LNCaP clone FGC (cell line): ENCODE measurements at places on chromosomes 16 and 17.

DNA sequence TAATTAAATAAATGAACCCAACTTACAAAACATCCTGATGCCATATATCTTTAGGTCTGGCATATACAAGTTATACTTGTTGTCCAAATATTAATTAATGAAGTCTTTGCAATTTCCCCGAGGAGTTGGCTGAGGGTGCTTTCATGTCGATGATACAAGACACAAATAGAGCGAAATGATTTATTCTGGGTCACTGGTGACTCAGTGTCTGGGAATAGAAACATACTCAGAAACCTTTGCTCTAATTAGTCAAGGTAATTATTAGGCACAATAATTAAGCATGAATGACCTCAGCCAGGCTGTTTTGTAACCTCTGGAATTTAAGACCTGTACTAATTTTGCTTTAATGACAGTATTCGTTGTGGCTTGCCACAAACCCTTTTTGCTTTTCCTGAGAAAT, 37.0 kb upstream of the HAPSTR1 start:
- no peak for DNase-seq

DNA sequence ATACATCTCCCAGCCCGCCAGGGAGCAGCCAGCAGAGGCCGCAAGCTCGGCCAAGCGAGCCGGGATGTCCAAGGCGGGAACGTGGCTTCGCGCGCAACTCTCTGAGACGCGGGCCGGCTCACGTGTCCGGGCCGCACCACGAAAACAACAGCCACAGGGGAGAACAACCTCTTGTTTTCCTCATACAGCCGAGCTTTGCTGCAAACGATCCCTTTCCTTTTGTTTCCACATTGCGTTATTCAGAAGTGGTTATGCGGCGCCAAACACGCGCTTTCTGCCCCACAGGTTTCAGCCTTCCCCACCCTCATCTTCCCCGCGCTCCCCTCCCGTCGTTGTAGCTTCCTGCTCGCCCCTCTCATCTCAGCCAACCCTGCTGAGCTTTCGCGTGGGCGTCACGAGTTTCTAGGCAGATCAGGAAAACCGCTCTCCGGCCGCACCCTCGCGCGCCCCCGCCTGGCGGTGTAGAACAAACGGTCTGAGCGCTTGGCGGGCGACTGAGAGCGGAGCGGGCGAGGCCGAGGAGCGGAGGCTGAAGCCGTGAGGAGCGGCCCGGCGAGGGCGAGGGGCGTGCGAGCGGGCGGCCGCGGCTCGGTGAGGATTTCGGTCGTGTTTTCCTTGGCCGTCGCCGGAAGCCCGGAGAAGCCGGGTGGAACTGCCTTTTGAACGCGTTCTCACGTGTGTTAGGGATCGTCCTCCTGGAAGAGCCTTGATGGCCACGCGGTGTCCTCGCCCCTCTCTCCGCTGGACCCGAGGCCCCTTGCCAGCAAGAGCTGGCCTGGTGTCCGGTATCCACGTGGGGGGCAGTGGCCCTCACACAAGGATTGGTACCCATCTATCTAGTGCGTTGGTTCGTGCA, 6.6 kb upstream of the SMARCD2 start:
- no peak for DNase-seq

DNA sequence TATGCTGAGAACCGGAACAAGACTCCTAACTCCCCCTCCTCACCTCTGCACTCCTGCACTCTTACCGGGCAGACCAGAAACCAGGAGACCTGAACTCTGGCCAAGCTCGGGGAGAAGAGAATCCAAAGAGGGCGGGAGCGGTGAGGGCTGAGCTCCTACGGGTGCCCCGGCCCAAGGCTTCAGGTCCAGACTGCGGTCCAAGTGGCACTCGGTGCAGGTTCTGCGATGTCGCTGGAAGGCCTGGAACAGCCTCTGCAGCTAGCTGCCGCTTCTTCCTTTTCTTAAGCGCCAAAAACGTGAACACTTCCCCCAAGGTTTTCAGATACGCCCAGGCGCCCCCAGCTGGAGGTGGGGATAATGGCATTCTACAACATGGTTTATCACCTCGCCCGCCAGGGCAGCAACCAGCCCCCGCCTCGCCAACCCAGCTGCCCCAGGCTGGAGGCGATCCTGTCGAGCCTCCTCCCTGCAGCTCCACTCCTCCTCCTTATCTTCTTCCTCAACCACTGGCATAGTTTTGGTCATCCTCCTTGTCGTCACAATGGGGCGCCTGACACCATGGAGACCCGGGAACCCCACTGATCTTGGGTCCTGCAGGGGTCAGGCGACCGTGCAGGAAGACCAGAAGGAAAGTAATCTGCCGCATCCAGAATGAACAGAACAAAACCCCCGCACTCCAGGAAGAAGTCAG, 1735.9 kb downstream of the TP53TG3F start:
- no peak for DNase-seq

- no peak for DNase-seq
Measured at GRCh38 chr16:48481772-48482171, 96.6 kb upstream of the SIAH1 start.

- peak; percentile 51 for DNase-seq
Measured at GRCh38 chr17:50094243-50094752, 853 bp upstream of the PDK2 start.

DNA sequence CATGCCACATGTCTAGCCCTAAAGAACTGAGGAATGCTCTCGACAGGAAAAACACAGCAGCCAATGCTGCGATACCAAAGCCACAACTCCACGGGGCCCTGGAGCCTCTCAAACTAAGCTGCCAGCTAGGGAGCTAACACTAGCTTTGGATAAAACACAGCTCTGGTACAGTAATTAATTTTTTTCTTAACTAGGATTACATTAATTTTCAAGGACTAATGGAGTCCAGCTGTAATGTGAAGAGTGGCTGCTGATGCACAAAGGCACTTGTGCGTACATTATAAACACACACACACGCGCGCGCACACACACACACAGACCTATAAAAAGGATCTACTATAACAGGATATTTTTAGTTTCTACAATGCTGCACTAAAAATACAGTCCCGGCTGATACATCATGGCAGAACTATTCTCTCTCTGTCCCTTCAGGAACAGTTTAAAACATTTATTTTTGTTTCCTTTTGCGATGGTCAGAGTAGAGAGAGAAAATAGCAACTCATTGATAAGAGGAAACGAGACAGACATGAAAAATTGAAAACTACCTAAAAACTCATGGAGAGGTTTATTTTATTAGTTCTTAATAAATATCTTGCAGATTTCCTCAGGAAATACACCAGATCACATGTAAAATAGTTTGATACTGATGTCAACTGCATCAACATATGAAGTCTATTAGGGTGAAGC, 88.5 kb downstream of the SMG6 start:
- no peak for DNase-seq
